ENCODE measurements at places on chromosomes 12 and 14.
A peak's percentile ranks its signal among the peaks of the same experiment; 100 is the strongest.

DNA sequence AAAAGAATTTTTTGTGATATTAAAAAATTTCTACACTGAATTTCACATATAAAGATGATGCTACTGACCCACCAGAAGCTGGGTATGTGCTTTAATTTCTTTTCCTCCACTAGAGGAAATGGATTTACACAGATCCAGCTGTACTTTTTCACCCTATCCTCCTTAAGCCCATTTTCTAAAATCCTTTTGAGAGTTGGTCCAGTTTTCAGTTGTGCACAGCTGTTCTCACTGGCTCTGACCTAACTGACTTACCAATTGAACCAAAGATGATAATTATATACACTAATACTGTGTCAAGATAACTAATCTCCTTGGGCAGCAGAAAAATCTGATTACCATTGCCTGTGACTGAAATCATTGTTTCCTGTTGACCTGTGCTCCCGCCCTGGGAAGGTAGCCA lies 108.5 kb downstream of the ZFC3H1 start:
- no peak for DNase-seq

- DNase-seq, result no peak
Measured at GRCh38 chr12:93191956-93192355, 185.8 kb upstream of the NUDT4 start.

- no peak for DNase-seq
Measured at GRCh38 chr12:124902916-124903315, 11.5 kb downstream of the UBC start.

GRCh38 chr12:80033448-80033847 lies 65.9 kb upstream of the OTOGL start:
- peak; percentile 41 for DNase-seq

DNA sequence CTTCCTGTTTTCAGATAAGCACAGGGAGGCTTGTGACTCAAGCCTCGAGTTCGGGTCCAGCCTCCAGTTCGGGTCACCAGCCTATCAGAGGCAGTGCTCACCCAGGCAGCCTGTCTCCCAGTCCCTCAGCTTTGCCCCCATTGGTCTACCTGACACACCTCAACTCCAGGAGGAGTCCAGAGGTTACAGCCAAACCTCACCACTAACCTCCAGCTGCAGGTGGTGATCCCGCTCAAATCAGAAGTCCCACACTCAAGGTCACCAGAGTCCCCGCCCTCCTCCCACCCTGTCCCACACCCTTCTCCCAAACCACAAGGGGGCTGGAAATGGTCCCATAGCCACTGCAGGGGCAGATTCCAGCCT lies 42.1 kb downstream of the KDM2B start:
- DNase-seq, result no peak

DNA sequence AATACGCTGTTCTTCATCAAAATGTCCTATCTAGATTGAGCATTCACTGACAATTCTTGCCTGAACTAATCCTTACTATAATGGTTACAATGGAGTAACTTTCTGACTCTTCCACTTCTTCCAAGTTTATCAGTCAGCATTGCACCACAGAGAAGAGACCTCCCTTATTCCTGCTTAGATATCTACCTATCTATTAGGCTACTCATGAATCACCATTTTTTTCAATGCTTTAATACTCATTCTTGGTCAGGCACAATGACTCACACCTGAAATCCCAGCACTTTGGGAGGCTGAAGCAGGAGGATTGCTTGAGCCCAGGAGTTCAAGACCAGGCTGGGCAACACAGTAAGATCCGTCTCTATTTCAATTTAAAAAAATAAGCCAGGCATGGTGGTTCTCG lies 39.3 kb downstream of the RPS6KA5 start:
- no peak for DNase-seq

GRCh38 chr14:95386536-95387095 lies 66.9 kb upstream of the CLMN start:
- no peak for DNase-seq

DNA sequence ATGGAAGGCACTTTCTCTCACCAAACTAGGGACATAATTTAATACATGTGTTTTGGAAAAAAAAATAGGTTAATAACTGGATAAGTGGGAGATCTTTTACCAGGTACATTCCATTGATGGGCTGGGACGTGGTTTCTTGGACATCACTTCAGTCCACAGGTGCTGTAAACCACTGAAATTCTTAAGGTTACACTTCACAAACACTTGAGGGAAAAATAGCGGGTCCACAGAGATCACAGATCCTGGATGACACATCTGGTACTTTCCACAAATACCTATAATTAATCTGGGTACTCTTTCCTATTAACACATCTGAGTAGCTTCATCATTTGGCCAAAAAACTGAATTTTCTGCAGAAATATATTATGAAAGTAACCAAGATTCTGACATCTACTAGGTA lies 85.0 kb downstream of the POLR3B start:
- DNase-seq, result no peak

- no peak for DNase-seq
Measured at GRCh38 chr12:128190614-128191013, 76.4 kb upstream of the TMEM132C start.

DNA sequence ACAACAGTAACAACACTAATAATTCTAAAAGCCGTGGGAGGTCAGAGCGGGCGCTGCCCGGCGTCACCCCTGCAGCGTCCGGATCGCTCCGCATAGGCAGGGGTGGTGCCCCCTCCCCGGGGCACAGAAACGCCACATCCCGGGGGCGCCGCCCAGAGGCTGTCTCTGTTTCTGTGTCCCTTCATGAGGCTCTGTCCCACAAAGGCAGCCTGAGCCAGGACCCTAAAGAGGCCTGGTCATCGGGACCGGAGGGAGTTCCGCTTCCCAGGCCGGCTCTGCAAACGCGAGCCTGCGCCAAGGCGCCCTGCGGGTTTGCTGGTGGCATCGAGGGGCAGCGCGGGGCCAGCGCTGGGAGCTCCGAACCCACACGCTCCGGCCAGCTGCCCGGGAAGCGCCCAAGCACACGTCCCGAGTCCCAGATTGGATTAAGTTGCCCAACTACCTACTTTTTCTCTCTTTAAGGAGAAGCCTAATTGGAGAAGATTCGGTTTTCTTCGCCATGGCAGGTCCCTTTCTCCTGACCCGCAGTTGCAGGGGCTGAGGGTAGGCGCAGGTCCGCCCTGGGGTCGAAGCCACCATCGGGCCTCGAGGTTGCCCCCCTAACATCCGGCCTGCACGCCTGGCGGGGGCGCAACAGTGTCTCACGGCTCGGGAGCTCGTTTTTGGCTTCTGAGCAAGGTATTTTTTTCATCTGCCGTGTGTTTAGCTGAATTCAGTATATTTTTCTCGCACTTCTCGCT lies 421.7 kb downstream of the VRK1 start:
- DNase-seq, result no peak

- no peak for DNase-seq
Measured at GRCh38 chr12:15033641-15034040, 60.8 kb downstream of the PDE6H start.

- DNase-seq, result no peak
Measured at GRCh38 chr12:48016373-48017020, 12.2 kb upstream of the COL2A1 start.

GRCh38 chr14:99698236-99698635 lies 14.1 kb downstream of the CYP46A1 start:
- DNase-seq, result no peak

GRCh38 chr14:20609215-20610001 lies 18.2 kb upstream of the RNASE12 start:
- no peak for DNase-seq

DNA sequence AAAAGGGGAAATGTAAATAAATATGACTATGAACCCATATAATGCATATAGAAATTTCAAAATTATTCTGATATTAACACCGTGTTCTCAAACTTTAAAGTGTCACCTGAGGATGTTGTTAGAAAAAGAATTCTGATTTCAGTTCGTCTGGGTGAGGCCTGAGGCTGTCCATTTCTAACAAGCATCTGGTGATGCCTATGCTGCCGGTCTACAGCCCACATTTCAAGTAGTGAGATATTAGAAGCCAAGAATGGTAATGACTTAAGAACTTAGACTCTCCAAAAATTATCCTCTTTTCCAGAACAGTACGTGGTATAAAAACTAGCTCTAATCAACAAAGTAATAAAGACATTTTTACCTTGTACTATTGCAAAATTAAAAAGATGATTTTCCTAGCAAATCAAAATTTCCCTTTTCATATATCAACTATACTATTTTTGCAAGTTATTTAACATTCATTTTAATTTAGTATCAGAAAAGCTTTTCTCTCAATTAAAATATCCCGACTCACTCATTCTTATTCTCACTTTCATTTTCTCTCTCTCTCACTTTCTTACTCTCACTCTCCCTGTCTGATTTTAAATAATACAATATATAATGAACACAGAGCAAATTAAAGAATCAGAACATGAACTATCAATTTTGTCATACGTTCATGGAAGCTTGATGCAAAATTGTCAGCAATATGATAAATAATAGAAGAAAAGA lies 35.0 kb downstream of the PIK3C2G start:
- DNase-seq, result no peak

DNA sequence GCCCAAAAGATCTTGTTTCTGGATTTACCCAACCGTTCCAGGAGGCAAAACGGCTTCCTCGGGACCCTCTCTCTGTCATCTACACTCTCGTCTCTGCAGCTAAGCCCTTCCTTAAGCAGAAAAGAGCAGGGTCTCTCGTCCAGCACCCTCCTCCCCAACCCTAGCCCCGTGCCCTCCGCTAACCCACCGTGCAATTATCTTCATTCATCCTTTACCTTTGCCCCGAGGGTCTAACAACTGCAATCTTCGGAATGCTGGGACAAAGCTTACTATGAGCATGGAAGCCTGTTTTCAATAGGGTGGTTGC lies 276 bp upstream of the BMAL2 start:
- no peak for DNase-seq

DNA sequence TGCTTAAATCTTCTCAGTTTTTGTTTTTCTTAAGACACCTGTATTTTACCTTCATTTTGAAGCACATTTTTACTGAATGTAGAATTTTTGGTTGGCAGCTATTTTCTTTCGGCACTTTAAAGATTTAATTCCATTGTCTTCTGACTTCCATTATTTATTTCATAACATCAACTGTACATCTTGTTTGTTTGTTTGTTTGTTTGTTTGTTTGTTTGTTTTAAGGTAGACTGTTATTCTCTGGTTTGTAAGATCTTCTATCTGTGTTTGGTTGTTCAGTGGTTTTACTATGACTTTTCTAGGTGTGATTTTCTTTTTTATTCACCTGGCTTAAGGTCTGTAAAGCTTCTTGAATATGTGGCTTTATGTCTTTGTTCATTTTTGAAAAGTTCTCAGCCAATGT lies 61.9 kb downstream of the IFT81 start:
- DNase-seq, result no peak

DNA sequence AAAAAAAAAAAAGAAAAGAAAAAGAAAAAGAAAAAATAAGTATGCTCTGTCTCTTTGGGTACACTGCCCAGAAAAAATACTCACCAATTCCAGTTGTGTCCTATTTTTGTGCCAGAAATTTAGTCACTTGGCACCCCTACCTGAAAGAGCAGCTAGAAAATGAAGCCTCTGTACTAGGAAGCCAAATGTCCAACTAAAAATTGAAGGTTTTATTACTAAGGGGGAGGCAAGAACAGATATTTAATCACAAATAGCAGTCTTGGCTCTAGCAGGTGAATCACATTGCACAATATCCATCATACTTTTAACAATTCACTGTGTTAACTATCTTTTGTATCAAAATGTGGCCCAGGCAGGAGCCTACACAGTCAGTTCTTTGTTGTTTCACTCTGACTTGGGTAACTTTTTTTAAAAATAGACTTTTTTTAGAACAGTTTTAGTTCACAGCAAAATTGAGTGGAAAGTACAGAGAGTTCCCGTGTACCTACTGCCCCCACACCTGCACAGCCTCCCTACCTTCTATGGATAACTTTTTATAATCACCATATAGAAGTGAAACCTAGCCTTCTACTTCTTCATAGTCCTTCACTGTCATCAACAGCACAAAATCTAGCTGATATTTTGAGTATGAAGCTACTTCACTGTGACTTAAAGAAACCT lies 87.1 kb upstream of the ATF7IP start:
- DNase-seq, result no peak

GRCh38 chr12:126627596-126627995 lies 1562.4 kb downstream of the AACS start:
- no peak for DNase-seq

- no peak for DNase-seq
Measured at GRCh38 chr14:61132336-61132735, 148.8 kb downstream of the TMEM30B start.

- DNase-seq, result no peak
Measured at GRCh38 chr14:68525516-68525915, 267.4 kb downstream of the ZFP36L1 start.

DNA sequence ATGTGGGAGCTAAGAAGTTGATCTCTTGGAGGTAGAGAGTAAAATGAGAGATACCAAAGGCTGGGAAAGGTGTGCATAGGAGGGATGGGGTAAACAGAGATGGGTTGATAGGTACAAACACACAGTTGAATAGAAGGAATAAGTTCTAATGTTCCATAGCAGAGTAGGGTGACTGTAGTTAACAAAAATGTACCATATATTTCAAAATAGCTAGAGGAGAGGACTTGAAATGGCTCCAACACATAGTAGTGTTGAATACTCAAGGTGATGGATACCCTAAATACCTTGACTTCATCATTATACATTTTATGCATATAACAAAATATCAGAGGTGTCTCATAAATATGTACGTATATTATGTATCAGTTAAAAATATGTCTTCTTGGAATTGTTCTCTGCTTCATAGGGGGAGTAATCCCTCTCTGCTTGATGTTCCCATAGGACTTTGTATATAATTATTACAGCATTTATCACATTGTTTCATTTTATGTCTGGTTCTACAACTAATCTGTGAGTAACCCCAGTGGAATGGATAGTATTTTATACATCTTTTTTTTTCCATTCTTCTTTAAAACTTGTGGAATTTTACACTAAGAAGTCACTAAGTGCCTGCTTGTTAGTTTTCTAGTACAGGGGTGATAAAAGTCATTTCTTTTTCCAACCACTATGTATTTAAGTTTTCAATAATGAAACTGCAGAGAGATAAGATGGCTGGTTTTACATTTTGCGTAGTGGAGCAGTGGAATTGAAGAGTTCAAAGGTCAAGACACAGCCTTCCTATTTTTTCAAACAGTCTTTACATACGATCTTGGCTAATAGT lies 1940.0 kb upstream of the SEL1L start:
- DNase-seq, result no peak

- DNase-seq, result no peak
Measured at GRCh38 chr12:116291218-116291617, 13.7 kb upstream of the MED13L start.

DNA sequence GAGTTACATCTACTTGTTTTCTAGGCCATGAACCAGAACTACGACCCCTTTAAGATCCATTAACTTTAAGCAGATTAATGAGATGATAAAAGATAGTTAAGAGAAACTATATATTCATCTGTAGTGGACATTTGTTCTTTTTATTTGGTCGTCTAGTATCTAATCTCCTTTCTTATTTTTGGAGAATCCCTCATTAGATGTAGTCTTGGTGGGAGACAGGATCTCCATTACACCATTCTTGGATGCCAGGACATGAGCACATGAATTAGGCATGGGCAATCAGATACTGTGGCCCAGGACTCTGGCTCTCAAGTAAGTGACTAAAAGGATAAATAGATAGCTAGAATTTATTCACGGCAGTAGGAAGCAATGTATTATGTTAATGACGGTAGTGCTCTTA lies 245.0 kb downstream of the ATP23 start:
- no peak for DNase-seq
